ENCODE measurements at places on chromosomes 1 and 21.

- no peak for DNase-seq
These were observed 123.6 kb upstream of the KCNJ6 start for GRCh38 chr21:38039841-38040240.

DNA sequence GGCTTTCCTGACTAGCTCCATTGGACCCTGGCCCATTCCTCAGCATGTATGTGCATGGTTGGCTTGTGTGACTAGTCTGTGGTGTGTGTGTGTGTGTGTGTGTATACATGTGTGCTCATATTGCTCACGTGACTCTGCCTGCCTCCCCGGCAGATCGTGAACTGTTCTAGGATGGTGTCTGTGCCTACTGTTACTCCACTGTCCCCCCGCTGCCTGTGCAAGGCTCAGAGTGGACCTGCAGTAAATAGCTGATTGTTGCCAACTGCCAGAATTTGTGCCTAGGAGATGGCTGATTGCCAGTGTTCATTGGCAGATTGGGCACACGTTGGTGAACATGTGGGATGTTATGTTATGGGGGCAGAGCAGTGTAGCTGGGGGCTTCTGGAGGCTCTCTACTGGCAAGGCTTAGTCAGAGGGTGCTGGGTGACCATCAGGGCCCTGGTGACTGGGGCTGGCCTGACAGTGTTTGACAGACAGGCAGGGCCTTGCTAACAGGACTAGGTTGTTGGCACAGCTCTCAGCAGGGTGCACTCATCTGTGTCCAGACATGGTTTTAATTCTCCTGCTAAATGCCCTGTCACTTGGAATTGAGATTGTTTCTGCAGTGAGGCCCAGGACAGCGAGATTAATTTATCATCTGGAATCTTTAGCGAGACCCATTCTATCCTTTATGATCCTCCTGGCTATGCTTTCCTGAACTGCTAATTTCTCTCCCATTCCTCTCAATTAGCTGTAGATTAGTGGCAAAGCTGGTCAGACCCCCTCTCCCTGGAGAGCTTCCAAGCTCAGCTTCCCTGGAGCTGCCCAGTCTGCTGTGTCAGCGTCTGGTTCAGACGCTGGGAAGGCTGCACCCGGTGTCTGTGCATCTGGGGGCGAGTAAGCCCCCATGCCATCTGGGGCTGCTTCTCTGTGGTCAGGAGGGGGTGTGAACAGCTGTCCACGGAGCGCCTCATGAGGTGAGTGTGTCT, 20.8 kb downstream of the SLC6A17 start:
- DNase-seq: no peak

DNA sequence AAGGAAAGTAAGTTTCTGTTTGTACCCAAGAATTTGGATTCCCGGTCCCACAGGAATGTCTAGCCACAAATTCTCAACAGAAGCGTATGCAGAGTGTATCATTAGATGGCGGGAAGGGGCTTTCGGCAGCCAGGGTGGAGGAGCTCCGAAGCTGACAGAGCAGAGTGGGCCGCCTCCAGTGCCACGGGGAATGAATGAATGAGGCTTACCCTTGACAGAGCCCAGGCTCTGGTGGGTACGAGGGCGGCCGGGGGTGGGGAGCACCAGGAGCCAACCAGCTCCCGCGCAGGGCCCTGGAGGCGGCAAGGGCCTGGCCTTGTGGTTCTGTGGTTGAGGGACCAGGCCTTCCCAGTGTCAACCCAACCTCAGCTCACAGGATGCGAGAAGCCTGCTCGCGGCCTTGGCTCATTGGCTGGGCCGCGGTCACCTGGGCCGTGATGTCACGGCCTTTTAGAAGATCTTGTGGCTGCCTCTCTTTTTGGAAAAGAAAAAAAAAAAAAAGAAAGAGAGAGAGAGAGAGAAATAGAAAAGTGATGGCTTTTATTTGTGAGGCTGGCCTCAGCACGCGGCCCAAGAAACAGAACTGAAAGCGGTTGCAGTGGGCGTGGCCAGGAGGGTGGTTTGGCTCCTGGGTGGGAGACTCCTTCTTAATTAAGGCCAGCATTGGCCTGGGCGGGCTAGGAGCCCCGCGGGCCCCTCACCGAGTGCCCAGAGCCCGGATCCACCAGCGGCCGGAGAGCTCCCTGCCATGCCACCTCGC, 34.9 kb upstream of the RUNX3 start:
- peak; percentile 87 for DNase-seq

DNA sequence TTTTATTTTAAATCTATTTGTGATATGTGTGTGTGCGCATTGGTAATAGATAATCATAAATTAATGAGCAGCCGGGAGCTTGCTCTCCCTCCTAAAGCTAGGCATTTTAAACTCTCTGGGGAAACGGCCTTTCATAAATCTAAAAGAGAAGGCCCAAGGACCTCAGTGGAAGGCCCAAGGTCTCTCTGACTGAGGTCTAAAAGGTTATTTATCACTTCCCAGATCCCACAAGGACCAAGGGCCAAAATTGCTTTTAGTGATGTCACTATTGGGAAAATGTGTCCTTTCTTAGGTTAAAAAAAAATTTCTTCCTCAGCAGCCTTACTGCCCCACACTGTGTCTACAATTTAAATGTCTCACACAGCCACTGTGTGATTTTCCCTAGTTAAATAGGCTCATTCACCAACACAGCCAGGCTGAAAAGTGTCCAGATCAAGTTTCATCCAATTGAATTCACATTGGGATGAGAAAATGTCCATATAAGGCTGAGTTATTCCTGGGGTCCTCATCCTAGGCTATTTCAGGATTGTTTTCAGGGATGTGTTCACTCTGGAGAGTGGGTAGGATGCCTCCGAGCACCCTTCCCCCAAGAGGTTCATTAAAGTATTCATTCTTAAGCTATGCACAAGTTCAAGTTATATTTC, 46.1 kb downstream of the SLC44A3 start:
- DNase-seq: no peak

DNA sequence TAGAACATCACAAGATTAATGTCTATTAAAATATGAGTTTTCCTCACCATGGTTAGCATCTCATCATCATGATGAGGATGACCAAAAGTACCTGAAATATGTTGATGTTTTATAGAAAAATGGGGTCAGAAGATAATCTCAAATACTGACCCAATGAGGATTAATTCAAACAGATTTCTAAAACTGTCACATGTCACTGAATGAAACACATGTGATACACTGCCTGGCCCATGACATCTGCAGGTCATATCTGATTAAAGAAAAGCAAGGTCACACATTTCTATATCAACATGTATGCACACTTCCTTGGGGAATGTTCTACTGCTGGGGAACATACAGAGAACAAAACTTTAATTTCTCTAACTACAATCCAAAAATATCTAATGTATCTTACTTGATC, 470.6 kb upstream of the ADGRL2 start:
- DNase-seq: no peak

- DNase-seq: no peak
These were observed 112.2 kb downstream of the MAP3K21 start for GRCh38 chr1:233439721-233440120.

GRCh38 chr1:1360506-1361169, 2.3 kb upstream of the MXRA8 start:
- no peak for DNase-seq

GRCh38 chr1:246069581-246069980, 437.5 kb downstream of the SMYD3 start:
- no peak for DNase-seq

DNA sequence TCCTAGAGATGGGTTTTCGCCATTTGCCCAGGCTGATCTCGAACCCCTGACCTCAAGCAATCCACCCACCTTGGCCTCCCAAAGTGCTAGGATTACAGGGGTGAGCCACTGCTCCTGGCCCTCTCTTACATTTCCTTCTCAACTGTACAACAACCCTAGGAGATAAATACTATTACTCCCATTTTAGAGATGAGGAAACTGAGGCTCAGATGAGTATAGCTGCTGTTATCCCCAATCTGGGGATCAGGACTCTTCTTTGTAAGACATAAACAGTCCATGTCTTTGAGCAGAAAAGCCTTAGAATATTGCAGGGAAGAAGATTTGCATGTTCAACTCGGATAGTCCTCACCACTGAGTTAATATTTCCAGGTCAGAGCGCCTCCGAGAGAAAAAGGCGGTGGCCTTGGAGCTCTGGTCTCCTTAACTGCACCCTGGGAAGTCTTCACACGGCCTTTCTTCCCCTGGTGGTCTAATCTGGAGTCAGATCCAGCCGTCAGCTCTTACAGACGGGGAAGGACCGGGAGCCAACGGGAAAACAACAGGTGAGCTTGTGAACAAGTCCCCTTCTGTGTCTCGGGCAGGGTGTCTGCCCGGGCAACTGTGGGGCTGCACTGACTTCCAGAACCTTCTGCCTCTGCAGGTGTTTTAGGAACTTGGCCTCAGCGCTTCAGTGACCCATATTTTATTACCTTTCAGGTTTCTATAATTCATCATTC, 5.9 kb upstream of the OLIG1 start:
- no peak for DNase-seq

DNA sequence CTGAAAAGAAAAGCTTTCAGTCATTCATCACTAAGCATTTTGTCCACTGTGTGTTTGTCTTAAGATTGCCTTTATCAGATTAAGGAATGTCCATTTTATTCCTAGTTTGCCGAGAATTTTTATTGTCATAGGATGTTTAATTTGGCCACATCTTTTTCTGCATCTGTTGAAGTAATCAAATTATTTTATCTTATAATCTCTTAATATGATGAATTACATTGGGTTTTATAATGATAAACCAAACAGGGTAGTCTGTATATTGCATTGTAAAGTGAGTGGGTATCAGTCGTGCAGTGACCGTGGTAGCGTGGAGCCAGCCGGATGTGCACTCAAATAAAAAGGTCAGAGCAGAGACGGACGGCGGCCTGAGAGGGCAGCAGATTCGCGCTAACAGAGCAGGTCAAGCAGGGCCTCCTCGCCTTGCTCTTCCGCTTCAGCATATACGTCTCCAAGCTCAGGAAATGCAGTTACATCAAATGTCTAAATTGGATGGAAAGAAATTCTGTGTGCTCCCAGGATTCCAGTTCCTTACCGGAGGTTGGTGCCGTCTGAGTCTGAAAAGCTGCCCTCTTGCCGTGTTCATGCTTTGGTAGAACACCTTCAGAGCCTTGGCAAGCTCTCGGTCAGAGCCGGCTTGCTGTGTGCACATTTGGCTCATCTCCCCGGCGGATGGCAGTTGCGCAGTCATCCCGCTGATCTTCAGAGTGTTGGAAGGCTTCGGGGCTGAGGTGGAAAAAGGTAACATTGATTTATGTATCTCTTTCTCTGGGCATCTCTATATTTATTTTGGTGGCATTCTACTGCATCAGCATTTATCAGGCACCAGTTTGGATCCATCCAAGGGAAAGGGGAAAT, 51.5 kb downstream of the SCCPDH start:
- no peak for DNase-seq

- DNase-seq: no peak
These were observed 216.1 kb upstream of the TMEM51 start for GRCh38 chr1:14937288-14937949.

GRCh38 chr1:208202333-208202995, 41.7 kb downstream of the PLXNA2 start:
- no peak for DNase-seq

DNA sequence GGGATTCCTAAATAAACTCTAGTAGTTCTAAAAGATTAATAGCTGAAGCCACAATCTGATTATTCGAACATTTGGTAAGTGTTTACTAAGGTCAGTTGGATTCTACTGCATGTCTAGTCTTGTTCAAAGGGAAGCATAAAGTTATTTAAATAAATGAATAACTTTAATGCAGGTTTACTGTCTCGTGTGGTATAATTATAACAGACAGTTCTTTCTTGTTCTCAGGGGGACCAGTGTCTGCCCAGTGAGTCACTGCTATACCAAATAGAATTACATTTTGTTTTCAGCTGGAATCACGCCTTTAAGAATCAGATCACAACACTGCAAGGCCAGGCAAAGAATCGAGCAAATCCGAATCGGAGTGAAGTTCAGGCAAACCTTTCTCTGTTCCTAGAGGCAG, 45.1 kb downstream of the SMG7 start:
- DNase-seq: no peak

GRCh38 chr21:37618081-37618480, 251.5 kb downstream of the DYRK1A start:
- no peak for DNase-seq

DNA sequence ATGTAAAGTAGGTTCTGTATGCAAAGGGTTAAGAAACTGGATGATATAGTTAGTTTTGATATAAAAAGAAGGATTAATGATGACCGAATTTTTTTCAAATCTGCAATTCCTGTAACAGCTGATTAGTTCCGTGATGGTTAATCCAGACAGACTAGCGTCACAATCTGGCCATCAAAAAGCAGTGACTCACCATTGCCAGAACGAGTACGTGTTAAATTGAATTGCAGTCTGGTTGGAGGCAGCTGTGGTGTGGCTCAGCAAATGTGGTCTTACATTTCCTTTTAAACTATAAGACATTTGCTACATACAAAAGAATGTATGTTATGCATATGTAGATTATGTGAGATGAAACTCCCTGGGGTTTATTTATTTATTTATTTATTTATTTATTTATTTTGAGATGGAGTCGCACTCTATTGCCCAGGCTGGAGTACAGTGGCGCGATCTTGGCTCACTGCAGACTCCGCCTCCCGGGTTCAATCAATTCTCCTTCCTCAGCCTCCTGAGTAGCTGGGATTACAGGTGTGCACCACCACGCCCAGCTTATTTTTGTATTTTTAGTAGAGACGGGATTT, 139.8 kb downstream of the RYR2 start:
- no peak for DNase-seq

GRCh38 chr1:26291939-26292338, 12.1 kb downstream of the SH3BGRL3 start:
- no peak for DNase-seq
